CD4-positive, alpha-beta memory T cell (primary cell): ENCODE measurements at places on chromosomes 6 and 20.
A peak's percentile ranks its signal among the peaks of the same experiment; 100 is the strongest.

- peak; percentile 16 for DNase-seq
These were observed 14.8 kb upstream of the HLA-DRB1 start for GRCh38 chr6:32604434-32604877.

- no peak for DNase-seq
These were observed 47.2 kb upstream of the PLCB4 start for GRCh38 chr20:9021699-9022098.

- DNase-seq: no peak
These were observed 50.7 kb downstream of the SLC26A8 start for GRCh38 chr6:35973670-35974222.

GRCh38 chr6:31383149-31383548 is 20.2 kb upstream of the MICA start:
- DNase-seq: no peak

DNA sequence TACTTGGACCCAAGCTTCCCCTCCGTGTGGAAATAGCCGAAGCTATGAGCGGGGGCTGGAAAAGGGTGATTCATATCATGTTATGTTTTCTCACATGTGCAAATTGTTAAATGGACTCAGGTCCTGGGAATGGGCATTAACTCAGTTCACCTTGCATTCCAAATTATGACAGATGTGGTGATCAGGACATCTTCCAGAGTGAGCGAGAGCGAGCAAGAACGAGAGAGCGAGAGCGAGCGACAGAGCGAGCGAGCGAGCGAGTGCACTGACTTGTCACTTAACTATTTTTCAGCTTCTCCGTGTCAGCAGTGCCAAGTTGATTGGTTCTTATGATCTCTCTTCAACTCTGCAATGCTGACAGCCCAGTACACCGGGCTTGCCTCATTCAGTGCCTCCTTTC is 437.4 kb upstream of the NRSN1 start:
- DNase-seq: no peak

DNA sequence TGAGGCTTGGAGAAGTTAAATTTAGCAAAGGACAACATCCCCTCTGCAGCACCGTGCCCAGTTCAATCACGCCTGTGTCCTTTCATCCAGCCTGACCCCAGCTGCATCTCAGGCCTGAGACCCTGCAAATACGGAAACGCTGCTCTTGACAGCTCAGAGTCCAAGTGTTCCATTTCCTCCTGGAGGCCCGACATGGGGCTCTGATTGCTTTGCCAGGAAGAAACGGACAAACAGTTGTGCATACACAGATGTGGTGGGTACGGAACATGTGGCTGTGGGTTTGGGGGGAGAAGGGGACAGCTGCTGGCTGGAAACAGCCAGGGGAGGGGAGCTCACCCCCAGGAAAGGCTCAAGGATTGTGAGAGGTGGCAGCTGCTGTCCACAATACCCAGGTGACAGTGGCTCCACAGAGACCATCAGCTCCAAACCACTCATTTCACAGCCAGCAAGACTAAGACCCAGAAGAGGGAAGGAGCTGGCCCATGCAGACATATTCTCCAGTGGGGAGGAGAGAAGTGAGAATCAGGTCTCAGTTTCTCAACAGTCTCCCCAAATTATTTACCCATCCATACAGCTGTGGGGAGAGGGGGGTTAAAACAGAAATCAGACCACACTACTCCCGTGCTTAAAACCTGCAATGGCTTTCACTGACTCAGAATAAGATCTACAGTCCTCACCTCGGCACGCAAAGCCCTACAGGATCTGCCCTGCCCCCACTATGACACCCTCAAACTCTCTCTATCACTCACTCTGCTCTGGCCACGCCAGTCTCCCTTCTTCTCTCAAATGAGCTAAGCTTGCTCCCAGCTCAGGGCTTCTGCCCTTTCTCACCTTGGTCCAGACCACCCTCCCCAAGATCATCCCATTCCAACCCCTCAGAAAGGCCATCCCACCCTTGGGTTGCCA is 89.1 kb downstream of the PREX1 start:
- DNase-seq: no peak
